NCI-H187 treated with DMSO at 0.1 percent for 48 hours (cell line): ENCODE measurements at places on chromosomes 5 and 9.

DNA sequence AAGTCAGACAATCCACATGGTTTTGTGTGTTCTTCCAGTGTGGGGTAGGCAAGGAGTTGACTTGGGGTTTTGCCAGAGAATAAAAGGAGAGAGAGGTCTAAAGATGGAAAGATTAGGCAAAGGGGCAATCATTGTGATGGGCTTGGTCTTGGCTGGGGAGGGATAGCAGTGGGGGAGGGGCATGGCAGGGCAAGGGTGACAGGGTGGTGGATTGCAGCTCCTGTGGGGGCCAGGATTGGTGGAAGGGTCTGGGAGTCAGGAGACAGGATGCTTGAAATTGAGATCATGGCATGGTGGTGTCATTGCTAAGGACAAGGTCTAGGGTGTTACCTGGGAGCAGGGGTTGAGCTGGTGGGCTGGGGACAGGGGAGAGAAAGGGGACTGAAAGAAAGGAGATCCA is 57.6 kb downstream of the ZNF618 start:
- no peak for DNase-seq

DNA sequence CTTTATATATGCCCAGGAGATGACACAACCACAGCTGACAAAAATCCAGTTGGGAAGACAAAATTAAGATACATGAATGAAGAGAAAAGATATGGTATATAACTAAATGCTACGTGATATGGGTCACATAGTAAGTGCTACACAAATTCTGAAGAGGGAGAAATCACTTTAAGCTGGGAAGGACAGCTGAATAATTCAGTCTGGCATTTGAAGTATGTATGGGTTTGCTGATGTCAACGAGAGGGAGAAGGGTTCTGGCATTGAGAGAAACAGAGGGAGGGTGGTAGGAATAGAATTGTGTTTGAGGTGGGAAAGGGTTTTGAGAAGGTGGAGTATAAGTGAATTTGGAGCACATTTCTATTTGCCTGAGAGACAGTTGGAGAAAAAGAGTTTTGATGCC is 6.7 kb upstream of the SLIT3 start:
- DNase-seq, result no peak

DNA sequence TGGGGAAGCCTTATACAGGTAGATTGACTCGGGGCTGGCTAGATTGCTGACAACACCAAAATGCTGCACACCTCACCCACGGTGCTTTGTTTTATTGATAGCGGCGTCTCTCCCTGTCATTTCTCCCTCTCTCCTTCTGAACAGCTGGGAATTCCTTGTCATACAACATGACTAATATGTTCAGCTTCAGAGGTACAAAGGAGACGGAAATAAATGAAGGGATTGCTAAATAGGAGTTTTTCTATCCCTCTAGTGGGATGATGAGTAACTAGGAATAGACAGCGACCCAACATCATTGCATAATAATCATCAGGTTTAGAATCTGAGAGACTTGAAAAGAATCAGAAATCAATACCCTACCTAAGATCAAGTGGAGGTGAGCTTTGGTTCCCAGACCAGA is 337.7 kb upstream of the PANK3 start:
- no peak for DNase-seq

DNA sequence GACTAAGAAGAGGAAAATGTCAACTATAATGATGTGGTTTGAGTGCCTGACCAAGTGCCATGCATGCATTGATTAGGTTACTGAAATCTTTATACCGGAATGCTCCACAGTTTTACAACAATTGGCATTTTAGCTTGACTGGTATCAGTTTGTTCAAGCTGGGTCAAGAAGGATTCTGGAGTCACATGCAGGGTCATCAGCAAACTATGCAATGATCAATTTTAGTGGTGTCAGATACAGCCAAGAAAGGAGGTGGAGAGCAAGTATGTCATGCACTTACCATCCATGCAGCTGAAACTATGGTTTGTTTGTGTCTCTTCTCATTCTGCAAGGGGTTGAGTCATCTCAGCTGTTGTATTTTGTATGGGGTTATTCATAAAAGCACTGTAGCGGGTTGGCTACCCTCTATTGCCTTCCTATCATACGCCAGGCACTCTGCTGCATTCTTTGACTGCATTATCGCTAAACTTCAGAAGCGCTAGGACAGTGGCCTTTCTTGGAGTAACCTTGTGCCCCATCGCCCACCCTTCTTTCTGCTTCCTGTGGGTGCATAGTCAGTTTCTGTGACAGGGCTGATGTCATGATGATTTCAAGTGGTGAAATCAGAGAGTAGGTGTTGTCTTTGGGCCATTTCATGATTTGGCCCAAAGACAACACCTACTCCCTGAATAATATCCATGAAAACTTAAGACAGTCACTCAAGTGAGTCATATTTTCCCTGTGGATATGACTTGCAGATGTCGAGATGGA is 145.4 kb downstream of the MTX3 start:
- DNase-seq, result no peak

GRCh38 chr9:84266087-84266561 is 74.4 kb downstream of the SLC28A3 start:
- DNase-seq, result no peak

DNA sequence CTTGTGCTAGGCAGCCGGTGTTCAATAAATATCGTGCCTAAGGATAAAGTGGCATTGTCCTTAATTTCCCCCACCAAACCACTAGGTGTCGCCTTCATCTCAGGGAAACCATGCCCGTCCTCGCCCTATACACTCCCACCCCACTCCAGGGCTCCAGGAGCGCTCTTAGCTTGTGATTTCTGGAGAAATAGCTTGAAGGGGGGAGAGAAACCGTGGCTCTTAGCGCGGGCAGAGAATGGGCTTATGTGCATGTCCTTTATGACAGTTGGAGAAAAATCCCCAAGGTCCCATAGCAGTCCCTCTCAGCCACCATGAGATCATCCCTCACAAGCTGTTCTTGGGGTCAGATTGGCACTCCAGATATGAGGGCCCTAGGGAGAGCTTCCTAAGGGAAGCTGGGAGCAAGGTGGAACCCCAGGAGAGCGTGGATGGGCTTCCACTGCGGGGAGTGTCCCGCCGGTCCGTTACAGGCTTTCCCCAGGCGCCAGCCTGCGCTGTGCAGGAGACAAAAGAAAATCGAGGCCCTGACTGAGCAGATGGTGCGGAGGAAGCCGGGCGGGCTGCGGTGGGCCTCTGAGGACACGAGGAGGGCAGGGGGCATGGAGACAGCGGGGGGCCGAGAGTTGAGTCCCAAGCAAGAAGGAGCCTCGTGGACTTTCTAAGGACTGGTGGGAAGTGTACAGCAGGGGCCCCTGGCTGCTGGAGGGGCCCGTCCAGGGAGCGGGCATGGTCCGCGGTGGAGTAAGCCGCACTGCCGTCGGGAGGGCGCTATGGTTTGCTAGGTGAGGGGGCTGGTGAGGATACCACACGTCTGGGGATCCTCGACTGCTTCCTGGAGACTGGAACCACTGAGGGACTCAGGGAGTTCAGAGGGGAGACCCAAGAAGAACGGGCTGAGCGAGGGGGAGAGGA is 750 bp upstream of the NPR2 start:
- DNase-seq, result peak; percentile 43

DNA sequence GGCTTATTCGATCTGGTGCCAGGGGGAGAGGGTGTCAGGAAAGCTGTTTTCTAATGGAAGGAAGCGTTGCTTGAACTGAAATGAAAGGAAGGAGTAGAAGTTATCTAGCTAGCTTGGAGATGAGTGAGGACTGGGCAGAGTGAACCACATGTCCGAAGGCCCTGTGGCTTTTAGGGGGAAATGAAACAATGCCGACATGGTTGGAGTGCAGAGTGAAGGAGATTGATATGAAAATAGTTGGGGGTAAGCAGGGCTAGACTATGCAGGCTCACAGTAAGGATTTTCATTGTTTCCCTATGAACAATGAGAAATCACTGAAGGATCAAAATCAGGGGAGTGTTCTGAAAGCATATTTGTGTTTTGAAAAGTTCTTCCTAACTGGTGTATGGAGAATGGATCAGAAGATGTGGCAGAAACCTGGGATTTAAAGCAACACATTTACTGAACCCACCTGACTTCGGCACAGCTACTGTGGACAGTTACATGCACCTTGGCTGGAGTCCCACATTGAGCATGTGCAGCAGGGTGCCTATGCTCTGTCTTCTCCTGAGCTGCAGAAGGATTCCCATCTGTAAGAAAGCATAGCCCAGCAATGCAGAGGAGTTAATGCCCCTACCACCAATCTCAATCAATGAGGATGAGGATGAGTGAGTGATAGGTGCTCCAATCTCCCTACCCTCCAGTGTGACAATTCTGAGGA is 144.4 kb upstream of the TBCA start:
- DNase-seq, result no peak

- DNase-seq, result no peak
Measured at GRCh38 chr5:75701856-75702255, 15.4 kb downstream of the POC5 start.

- no peak for DNase-seq
Measured at GRCh38 chr5:113202746-113203716, 226.4 kb downstream of the DCP2 start.

- DNase-seq, result no peak
Measured at GRCh38 chr5:73233461-73234203, 60.6 kb downstream of the TMEM174 start.

DNA sequence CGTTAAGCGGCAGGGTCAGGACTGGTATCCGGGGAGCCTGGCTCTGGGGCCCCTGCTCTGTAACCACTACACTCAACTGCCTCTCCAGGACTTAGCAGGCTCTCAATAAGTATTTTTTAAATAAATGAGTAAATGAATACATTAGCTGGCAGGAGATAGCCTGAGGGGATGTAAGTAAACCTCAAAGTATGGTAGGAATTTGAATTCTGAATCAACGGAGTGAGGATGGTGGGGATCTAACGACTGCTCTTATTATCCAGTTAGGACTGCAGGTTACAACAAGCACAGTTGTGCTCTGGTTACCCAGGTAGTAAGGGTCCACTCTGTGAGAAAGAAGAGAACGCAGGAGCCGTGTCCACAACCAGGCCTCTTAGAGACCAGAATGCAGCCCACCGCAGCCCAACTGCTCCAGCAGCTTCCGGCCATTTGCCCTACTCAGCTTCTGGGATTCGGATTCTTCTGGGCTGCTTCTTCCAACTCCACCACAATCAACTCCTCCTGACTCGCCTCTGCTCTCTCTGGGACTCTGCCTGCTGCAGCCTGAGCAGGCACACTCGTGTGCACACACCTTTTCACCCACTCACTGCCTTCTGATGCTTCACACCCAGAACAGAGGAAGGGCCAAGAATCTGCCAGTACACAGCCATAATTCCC is 52.6 kb downstream of the MED27 start:
- DNase-seq, result no peak

- DNase-seq, result no peak
Measured at GRCh38 chr5:124519396-124519795, 227.0 kb downstream of the ZNF608 start.

GRCh38 chr5:147451193-147451592 is 58.7 kb downstream of the DPYSL3 start:
- DNase-seq, result no peak

- DNase-seq, result no peak
Measured at GRCh38 chr9:129938291-129938979, 103.2 kb downstream of the USP20 start.

DNA sequence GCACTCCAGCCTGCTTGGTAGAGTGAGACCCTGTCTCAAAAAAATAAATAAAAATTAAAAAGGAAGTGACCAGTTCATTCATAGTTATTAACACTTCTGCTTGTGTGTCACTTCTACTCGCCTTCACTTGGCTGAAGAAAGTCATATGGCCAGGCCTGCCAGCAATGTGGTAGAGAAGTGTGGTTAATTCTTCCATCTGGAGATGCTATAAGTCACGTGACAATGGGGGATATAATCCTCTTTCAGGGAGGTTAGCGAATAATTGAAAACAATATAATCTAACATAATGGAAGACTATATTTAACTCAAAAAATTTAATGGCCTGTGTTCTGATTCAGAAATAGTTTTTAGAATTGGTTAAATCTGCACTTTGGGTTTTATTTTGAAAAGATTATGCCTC is 305.6 kb downstream of the DOCK8 start:
- no peak for DNase-seq

- DNase-seq, result no peak
Measured at GRCh38 chr9:22595805-22596204, 149.2 kb downstream of the DMRTA1 start.

- DNase-seq, result peak; percentile 34
Measured at GRCh38 chr9:17134396-17135294, at the start of gene CNTLN. Gene CNTLN (plus strand): TSS chr9:17135040. CDS start chr9:17135066, 26 bp downstream.
